ENCODE measurements at places on chromosomes 12 and 14.
A peak's percentile ranks its signal among the peaks of the same experiment; 100 is the strongest.

DNA sequence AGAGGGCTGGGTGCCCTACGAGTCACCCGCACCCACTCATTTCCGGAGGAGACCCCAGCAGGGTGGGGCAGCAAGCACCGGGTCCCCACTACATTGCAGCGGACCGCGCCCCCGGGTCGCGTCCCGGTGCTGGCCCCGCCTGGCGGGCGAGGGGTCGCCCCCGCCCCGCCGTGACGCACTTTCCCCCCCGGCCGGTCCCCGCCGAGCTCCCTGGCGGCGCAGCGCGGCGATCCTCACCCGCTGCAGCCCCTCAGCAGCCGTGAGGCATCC, 106.1 kb downstream of the PRICKLE1 start:
- no peak for DNase-seq

DNA sequence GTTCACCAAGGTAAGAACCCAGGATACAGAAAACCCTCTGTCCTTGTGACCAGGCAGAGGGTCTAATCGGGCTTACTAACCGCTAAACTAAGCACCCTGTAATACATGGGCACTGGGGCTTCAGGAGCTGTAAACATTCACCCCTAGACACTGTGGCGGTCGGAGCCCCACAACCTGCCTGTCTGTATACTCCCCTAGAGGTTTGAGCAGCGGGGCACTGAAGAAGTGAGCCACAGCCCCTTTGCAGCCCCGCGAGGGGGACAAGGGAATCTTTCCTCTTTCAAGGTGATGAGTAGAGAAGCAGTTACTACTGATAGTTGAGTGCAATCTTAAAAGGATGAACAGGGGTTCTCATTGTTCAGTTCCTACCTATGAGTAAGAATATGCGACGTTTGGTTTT, 397.2 kb downstream of the AEBP2 start:
- no peak for DNase-seq

- peak; percentile 18 for DNase-seq
Measured at GRCh38 chr12:120199595-120200306, 1.2 kb downstream of the RPLP0 start.

GRCh38 chr12:19288603-19289244, 150.6 kb upstream of the AEBP2 start:
- no peak for DNase-seq

GRCh38 chr14:64698903-64699302, 5.3 kb upstream of the PLEKHG3 start:
- no peak for DNase-seq

GRCh38 chr12:91044586-91044985, 13.2 kb downstream of the KERA start:
- DNase-seq = no peak

- DNase-seq = no peak
Measured at GRCh38 chr14:77051116-77051515, 22.6 kb upstream of the IRF2BPL start.

- peak; percentile 55 for DNase-seq
Measured at GRCh38 chr12:108175310-108175709, 46.2 kb downstream of the WSCD2 start.

DNA sequence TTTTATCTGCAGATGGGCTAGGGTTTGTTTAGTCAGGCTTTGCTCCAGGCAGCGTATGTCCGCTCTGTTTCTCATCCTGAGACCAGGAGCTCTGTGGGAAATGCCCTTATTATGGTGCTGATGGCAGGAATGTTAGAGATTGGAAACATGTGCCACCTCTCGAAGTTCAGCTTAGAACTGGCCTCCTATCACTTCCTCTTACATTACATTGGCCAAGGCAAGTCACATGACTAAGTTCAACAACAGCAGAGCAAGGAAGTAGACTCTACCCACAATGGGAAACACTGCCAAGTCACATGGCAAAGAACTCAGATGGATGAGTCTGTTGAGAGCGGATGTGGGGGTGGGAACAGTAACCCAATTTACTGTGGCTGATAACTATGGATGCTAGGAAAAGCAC, 161.9 kb upstream of the WSCD2 start:
- no peak for DNase-seq

GRCh38 chr14:92719890-92720323, 28.5 kb downstream of the LGMN start:
- no peak for DNase-seq

DNA sequence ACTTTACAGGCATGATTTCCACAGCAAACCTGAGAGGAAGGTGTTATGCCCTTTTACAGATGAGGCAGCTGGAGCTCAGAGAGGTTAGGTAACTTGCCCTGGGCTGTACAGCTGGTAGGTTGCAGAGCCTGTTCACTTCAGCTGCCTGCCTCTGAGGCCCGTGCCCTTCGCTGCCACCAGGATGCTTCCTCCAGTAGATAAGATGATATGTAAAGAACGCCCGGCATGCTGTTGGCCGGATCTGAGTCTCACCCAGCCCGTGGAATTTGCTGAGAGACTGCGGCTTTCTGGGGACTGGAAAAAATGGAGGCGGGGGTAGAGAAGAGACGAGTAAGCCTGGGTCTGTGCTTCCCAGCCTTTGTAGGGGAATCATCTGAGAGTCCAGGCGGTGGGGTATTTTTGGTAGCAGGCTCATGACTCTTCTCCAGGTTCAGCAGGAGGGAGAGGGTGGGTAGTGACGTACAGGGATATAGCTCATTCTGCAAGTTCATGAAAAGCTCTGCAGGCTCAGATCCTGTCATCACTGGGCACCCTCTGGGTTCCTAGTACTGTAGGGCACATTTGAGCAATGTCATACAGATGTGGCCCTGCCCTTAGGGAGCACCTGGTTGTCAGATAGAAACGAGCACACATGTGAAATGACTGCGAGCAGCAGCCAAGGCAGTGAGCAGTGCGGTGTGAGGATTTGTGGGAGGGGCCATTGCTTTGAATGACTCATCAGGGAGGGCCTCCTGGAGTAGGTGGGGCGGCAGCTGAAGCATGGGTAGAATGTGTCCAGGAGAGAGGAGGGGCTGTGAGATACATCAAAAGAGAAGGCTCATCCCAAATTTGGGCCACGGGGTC, 159.4 kb downstream of the TSPAN9 start:
- peak; percentile 87 for DNase-seq

DNA sequence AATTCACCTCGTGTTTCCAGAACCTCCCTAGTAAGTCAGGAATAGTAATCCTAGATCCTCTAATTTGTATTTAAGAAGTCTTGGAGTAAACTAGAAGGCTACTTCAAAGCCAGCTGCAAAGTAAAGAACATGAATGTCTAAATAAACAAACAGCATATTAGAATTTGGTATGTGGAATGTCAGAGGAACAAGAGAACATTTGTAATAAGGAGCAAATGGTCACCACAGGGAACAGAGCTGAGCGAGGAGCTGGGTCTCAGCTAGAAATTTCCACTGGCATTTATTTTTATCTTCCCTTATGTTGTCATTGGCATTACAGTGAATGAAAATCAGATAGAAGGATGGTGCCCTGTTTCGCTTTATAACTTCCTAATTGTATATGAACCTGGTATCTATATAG, 50.2 kb downstream of the FRMD6 start:
- no peak for DNase-seq

DNA sequence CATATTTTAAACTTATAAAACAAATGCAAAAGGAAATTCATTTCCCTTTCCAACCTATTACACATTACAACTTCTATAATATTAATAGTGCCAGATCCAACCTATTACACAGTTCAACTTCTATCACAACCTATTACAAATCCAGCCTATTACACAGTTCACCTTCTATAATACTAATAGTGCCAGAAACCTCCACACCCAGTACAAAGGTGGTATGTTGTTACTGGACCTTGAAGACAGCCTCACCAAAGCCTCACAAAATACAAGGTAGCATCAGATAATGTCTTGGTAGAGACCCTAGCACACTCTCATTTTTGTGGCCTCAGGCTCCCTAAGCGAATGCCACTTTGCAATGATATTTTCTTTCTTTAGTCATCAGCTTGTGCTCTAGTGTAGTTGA, 68.7 kb upstream of the PELI2 start:
- no peak for DNase-seq

GRCh38 chr12:132204063-132204792, 60.0 kb downstream of the NOC4L start:
- DNase-seq = no peak

GRCh38 chr14:99575043-99576023, 28.7 kb downstream of the CCDC85C start:
- peak; percentile 64 for DNase-seq

DNA sequence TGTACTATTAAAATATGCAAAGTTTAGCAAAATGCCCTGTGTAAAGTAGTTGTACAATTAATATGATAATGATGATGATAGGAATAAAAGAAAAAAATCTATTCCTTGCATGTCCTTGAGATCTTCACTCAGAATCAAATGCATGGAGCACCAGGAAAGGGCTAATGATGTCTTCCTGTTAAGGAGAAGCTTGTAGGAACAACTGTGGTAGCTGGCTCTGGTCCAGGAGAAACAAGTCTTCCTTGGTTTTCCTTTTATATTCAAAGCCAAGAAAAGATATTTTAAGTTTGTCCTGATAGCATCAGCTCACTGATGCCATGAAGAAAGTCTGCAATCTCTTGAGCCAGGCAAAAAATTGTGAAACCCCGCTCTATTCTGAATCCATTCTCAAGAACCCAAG, 138.9 kb downstream of the PIK3C2G start:
- no peak for DNase-seq

DNA sequence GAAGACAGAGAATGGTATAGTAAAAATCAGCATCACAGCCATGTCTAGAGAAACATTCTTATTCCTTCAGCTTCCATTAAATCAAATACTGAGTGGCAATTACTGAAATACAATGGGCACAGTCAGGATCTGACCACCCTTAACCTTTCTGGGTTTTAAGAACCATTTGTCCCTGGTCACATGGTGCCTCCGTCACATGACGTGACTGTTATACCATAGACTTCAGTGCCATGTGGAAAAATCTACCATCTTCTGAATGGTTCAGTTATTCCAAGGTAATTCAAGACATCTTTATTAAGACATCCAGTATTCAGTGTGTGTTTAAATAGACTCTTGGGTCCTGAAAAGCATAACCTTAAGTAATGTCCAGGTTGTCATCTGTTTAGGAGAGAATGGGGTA, 553.1 kb upstream of the FLRT2 start:
- DNase-seq = no peak

DNA sequence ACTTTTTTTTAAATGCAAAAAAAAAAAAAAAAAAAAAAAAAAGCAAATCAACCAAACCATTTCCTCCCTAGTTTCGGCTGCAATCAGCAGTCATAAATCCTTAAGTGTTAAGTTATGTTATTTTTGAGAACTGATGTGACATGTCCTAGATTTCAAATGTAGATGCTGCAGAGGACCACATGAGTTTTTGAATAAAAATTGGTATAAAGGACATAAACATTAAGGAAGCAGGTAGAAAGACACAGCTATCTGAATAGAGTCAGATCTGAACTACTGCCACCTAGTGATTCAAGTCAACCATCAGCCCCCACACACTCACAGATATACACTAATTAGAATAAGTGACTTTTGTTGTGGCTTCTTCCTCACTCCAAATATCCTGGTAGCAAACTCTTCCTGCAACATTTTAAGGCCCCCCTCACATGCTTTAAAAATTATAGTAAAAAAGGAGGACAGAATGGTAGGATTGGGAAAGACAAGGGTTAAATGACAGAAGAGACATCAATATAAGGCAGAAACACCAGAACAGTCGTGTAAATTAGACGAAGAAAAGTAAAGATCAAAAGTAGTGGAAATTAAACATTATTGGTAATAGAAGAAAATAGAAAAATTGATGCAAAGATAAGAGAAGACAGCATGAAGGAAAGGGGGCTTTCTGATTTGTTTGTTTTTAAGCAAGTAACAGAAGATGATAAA, 394.5 kb upstream of the ATP2B1 start:
- DNase-seq = no peak

DNA sequence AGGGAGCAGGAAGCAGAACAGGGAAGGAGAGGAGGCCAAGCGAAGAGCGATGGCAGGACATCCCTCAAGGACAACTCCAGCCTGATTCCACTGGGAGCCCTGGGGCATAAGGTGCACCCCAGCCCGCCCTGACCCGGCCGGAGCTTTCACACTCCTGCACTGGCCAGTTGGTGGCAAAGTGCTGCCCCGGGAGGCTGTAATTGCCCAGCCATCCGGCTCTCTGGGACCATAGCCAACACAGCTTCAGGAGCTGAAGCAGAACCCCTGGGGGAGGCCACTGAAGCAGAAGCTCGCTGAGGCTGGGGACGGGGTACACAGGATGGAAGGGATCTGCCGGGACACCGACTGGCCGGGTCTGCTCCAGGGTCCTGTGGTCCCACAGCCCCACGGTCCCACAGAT, 41.9 kb upstream of the BEGAIN start:
- DNase-seq = no peak

DNA sequence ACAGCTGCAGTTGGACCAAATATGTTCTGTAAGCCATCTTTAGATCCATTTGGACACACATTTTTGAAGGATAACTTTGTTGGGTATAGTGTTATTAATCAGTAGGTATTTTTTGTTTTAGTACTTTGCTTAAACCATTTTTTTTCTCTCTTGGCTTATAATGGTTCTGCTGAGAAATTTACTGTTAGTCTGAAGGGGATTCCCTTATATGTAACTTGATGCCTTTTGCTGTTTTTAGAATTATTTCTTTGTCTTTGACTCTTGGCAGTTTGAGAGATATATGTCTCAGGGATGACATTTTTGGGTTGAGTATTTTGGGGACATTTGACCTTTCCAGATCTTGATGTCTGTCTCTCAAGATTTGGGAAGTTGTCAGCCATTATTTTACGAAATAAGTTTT, 169.8 kb downstream of the GPHN start:
- DNase-seq = no peak

DNA sequence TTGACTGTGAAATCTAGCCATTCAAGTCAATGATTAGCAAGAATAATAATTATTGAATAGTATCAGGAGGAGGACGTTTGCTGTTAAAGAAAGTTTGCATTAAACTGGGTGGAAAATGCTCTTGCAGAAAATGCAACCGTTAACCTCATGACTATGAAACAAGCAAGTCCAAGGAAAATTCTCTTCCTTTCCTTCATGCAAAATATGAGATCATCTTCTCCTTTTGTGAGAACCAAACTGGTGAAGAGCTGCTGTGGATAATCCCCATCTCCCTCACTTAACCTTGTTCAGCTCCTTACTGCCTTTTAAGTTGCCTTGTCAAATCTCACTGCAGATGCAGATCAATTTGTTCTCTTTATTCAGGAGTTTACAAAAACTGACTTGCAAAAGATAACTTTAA, 142.5 kb downstream of the BCAT1 start:
- no peak for DNase-seq

DNA sequence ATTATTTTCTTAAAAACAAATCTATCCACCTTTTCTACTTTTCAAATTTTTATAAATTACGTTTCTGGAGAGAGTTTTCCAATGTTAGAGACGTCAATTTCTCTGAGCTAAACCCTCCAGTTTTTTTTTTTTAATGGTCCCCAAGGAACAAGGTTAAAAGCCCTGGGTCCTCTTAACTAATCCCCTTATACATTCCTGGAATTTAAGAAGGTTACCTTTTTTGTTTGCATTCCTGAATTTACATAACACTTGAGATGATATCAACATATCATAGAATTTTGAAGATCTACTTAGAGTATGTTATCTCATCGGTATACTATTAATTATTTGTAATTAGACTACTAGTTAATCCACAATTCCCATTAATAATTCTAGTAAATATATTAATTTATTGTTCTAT, 662.2 kb upstream of the LRFN5 start:
- DNase-seq = no peak
